Activated B cell treated with CpG ODN at 0.5 μM for 24 hours (primary cell): ENCODE measurements at places on chromosomes 12 and 14.
A peak's percentile ranks its signal among the peaks of the same experiment; 100 is the strongest.

DNA sequence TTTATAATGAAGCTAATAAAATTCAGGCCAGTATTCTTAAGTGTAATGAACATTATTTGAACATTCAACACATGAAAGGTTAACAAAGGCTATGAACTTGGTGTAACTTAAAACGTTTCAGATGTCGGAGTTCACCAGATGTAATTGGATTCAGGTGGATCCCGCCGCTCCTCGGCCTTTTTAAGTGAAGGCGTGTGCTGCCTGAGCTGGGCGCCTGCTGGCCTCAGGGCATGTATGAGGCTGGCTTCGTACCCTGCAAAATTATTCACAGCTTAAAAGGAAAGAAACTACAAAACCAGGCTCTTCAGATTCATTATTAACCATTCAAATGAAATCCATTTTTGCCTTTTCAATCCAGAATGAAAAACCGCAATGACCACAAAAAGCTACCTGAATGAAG, 69.9 kb downstream of the WIF1 start:
- H3K4me3 ChIP-seq, result no peak overlapping the region
- H3K27me3 ChIP-seq, result peaks cover 9% of the 10 kb centered on the region
- no peak for DNase-seq
- H3K36me3 ChIP-seq, result no peaks in the 10 kb centered on the region

DNA sequence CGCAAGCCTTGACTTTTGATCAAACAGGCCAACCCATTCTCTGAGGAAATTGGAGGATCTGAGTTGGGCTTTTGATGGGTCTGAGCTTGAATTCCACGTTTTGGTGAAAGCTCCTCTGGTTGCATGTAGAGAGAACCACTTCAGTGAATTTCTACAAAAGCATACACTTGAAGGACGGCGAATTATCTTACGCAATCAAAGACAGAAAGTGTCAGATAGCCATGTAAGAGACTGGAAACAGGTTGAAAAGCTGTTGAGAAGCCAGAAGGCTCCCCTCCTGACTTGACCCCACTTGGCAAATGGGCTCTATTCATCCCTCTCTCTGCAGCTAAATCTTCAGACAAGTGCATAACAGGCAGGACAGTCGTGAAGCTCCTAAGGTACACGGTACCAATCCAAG, 809.1 kb downstream of the BCL11B start:
- DNase-seq, result no peak
- H3K27me3 ChIP-seq, result no peaks in the 10 kb centered on the region
- no peaks in the 10 kb centered on the region for H3K4me1 ChIP-seq
- H3K36me3 ChIP-seq, result no peaks in the 10 kb centered on the region
- no peak overlapping the region for H3K27ac ChIP-seq

- H3K36me3 ChIP-seq, result no peaks in the 10 kb centered on the region
- DNase-seq, result peak; percentile 33
- H3K27me3 ChIP-seq, result no peaks in the 10 kb centered on the region
- H3K27ac ChIP-seq, result peak overlapping the region; percentile 92
- H3K4me3 ChIP-seq, result peak overlapping the region; percentile 86
- peaks cover 26% of the 10 kb centered on the region for H3K4me1 ChIP-seq
Observed at GRCh38 chr12:69330475-69331473, 17.4 kb upstream of the LYZ start.

- peaks cover 7% of the 10 kb centered on the region for H3K4me1 ChIP-seq
- peaks cover 28% of the 10 kb centered on the region for H3K36me3 ChIP-seq
- no peak for DNase-seq
- no peaks in the 10 kb centered on the region for H3K27me3 ChIP-seq
Observed at GRCh38 chr14:92731622-92732115, 16.8 kb downstream of the LGMN start.

DNA sequence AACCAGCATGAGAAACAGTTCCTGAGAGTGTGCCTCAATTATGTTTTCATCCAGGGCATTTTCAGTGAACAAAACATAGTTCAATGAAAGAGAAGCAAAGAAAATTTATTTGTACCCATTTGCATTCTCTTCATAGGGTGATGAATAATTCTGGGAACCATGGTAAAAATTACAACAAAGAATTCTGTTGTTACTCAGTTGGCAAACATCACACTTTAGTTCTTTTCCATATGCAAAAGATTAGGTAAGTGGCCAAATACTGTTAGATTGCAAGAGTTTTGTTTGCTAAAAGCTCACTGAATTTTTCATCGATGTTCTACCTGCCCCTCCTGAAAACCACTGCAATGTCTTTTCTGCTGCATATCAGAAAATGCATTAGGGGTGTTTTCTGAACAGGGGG, 132.4 kb upstream of the RGS6 start:
- no peaks in the 10 kb centered on the region for H3K4me1 ChIP-seq
- no peak overlapping the region for H3K27ac ChIP-seq
- no peaks in the 10 kb centered on the region for H3K36me3 ChIP-seq
- no peak overlapping the region for H3K4me3 ChIP-seq
